ENCODE measurements at places on chromosomes 12 and 14.

DNA sequence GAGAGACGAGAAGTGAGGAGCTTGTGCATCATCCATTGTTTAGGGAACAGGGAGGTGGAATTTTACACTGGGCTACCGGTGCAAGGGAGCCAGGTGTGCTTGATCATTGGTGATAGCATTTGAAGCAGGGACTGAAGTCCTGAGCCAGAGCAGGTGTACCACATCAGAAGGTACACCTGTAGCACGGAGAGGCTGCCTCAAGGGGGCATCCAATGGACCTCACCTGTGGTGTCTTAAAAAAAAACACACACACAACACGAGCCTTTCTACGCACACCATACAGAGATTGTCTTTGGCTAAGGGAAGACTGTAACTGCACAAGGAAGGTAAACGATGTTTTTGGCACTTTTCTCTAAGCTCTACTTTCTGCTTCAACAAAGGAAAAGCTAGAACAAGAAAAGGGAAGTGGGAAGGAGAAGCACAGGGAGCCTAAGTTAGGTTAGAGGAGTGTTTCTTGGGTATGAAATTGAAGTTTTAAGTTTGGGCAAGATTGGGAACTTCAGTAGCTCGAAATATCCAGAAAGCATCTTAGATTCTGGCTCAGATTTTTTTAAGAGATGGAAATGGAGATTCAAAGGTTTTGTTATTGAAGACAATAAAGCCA is 334.3 kb upstream of the FBXO33 start:
- no peak for DNase-seq

GRCh38 chr14:92641306-92641705 is 107.1 kb downstream of the LGMN start:
- no peak for DNase-seq

- DNase-seq: peak; percentile 62
Observed at GRCh38 chr14:77033622-77034589, 5.4 kb upstream of the IRF2BPL start.

GRCh38 chr12:96408993-96409392 is 8.8 kb upstream of the CDK17 start:
- no peak for DNase-seq

DNA sequence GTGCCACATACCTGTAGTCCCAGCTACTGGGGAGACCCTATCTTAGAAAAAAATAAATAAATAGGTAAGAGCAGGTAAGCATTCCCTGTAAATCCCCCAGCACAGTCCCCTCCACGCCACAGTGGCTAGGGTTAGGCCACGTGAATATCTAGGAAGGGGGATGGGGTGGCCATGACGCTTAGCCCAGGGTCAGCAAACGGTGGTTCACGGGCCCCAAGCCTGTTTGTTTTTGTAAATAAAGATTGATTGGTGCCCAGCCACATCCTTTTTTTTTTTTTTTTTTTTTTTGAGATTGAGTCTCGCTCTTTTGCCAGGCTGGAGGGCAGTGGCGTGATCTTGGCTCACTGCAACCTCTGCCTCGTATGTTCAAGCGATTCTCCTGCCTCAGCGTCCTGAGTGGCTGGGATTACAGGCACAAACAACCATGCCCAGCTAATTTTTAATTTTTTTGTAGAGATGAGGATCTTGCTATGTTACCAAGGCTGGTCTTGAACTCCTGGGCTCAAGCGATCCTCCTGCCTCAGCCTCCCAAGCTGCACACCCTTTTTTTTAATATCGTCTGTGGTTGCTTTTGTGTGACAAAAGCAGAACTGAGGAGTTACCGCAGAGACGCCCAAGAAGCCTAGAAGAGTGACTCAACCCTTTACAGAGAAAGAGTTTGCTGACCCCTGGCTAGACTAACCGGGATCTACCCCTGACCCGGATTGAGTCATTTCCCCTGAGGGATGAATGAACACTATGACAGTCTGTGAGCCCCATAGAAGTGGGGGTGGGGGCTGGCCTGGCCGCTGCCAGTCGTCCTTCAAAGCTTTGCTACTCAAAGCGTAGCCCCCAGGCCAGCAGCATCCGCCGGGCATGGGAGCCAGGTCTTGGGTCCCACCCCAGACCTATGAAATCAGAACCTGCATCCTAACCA is 113.7 kb upstream of the NCOR2 start:
- DNase-seq: peak; percentile 36

DNA sequence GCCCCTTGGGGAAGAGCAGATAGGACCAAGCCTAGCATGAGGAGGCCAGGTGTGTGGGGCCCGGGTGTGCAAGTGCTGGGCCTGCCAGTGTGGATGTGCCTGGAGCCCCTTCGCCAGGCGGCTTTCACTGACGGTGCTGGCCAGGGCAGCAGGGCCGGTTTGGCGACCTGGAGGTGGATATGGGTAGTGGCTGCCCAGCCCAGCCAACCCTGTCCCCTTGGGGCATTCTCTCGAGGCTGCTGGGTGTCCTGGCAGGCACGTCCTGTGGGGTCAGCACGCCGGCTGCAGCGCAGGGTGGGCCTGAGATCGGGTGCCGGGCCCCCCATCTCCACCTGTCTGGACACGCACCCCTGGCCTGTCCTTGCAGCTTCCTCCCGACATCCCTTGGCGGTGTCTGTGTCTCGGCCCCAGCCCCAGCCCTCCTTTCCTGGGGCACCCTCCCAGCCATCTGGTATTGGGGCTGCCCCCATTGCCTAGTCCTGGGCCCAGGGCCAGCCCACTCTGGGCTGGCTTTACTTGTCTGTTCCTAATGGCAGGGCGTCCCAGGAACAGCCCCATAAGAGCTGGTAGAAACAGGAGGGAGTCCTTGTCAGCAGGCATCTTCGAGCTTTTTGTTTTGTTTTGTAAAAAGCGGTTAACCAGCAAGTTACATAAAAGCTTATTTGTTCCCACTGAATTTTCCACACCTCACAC is 7.2 kb upstream of the CRIP2 start:
- no peak for DNase-seq

- no peak for DNase-seq
Observed at GRCh38 chr12:105090361-105090760, 6.1 kb upstream of the ALDH1L2 start.

- no peak for DNase-seq
Observed at GRCh38 chr12:121550974-121551634, 29.7 kb downstream of the KDM2B start.

- DNase-seq: no peak
Observed at GRCh38 chr14:95392841-95393240, 73.1 kb upstream of the CLMN start.

DNA sequence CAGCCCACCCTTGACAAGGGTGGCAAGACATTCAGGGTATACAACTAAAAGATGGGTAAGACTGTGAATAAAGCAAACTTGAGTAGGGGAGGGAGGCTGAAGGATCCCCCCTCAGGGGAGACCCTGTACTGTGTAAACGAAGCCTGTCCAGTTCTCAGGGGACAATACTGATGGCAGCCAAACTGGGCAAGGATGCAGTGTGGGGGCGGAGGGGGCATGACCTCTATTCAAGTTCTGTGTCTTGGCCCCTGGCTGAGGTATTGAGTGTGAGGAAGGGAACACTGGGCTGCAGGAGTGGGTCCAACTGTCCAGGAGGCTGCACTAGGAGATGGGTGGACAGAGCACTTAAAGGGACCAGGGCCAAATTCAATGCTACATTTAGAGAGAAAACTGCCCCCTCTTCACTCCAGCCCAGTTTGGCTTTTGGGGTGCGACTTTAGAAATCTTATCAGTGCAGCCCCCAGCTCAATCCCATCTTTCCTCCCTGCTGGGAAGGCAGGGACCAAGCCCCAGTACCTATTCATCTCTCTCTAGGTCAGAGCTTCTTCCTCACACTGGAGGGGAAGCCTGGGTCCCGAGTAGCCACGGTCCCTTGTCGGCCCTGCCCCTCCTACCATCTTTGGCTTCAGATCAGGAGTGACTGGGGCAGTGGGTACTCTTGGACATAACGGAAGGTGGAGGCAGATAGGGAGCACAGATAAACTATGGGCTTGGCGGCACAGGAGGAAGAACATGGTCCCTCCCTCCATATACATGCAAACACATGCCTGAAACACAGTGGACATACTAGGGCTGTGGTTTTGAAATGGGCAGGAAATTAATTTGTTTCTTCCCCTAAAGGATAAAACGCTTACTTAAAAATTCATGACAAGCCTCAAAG is 11.8 kb downstream of the SLC39A5 start:
- no peak for DNase-seq

DNA sequence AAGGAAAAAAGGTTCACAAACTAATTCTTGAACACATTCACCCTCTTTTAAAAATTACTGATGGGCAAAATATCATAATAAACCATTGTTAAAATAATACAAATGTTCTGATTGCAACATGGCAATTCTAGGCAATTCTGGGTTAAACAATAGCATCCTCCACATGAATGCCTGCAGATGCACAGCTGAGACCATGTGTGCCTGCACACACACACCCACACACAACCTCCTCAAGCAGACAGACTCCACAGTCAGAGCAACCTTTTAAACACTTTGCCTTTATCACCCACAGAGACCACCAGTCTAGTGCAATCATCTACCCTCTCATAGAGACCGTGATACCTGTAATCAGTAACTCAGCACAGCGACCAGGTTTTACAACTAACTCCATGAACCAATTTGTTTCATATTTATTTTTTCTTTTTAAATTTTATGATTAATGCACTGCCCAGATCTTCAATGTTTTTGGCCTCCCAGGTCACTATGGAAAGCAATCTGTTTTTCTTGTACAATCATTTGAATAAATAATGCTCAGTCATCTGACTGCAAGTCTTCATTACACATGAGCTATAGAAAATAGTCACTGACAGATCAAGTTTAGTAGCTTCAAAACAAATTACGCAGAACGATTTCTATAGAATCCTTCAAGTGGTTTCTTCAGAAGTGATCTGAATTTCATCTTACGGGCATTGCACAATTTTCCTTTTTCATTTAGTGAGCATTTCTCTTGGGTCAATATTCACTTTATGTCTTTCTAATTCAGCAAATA is 105.8 kb downstream of the PRKD1 start:
- DNase-seq: no peak

- DNase-seq: no peak
Observed at GRCh38 chr12:124754949-124755800, 108.5 kb downstream of the SCARB1 start.

DNA sequence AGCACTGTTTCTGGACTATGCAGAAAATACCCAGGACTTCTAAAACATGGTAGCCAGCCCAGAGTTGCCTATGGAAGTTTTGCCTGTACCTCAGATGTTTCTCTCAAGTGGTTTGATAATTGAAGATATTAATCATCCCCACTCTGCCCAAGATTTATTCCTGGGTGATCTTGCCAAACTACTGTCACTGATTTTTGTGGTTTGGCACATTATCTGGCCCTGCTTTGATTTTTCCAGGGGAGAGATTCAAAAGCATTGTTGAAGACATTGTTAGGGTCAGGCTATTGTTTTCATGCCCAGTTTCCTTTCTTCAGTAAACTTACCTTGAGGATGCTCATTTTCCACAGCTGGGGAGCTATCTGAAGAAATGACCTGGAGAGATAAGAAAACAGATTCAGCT is 5.8 kb downstream of the PRKAG1 start:
- DNase-seq: no peak

GRCh38 chr12:123889848-123890535 is 82.6 kb downstream of the CCDC92 start:
- no peak for DNase-seq

Measured in HEK293T (cell line).